ENCODE measurements at places on chromosomes 11 and 22.

- DNase-seq = no peak
Measured at GRCh38 chr11:113774174-113774503, 647 bp upstream of the ZW10 start.

DNA sequence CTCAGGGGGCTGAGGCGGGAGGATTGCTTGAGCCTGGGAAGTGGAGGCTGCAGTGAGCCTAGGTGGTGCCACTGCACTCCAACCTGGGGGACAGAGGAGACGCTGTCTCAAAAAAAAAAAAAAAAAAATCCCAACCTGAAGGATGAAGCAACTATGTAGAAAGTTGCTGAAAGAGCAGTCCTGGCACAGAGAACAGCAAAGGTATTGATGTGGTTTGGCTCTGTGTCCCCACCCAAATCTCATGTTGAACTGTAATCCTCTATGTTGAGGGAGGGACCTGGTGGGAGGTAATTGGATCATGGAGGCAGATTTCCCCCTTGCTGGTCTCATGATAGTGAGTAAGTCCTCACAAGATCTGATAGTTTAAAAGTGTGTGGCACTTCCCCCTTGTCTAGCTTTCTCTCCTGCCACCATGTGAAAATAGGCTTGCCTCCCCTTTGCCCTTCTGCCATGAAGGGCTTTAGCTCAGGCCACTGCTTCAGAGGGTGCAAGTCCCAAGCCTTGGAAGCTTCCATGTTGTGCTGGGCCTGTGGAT, 10.7 kb upstream of the SERPING1 start:
- DNase-seq = no peak

GRCh38 chr22:39543095-39543494, 10.5 kb upstream of the RPS19BP1 start:
- DNase-seq = no peak

- DNase-seq = no peak
Measured at GRCh38 chr22:22879675-22880155, 7.9 kb upstream of the IGLL5 start.

GRCh38 chr11:123231777-123232176, 36.7 kb upstream of the CLMP start:
- DNase-seq = no peak

GRCh38 chr11:63404161-63404935, 34.8 kb downstream of the SLC22A9 start:
- no peak for DNase-seq

DNA sequence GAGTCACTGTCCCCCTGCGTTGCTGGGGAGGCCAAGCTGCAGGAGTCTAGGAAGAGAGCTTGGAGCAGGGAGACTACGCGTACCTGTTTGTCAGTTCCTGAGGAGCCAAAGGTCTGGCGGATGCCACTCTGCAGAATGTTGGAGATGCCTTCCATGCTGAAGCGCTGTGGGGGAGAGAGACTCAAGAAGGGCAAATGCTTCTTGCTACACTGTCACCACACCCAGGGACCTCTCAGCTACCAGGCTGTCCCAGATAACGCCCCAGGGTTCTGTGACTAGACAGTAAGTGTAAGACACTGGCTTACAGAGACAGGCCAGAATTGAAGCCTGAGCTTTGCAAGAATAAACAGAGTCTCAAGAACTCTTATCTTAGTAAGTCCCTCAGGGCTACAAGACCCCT, 42.0 kb downstream of the FEZ1 start:
- DNase-seq = no peak

GRCh38 chr11:70270877-70271648, 573 bp downstream of the PPFIA1 start:
- DNase-seq = peak; percentile 17

DNA sequence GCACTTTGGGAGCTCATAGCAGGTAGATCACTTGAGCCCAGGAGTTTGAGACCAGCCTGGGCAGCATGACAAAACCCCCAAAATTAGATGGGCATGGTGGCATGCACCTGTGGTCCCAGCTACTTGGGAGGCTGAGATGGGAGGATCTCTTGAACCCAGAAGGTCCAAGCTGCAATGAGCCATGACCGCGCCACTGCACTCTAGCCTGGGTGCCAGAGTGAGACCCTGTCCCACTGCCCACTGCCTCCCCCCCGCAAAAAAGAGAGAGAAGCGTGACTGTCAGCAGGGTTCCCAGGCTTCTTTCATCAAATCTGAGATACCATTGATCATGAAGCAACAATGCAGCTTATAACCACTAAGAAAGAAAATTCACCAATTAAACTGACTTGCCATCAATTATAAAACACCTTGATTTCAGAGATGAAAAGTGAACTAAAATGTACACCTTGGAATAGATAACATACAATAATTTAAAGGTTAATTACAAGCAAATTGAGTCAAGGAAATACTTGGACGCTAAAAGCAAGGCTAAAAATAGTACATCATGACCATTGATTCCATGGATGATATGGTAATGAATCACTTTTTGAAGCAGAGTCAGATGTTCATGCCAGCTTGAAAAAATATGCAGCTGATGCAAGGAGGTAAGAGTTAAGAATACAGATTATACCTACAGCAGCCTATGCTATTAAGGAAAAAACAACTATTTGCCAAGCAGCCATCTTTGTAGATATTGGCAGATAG, 90.8 kb upstream of the ALKBH3 start:
- DNase-seq = no peak
